ENCODE measurements at places on chromosomes 1 and 21. TPM values are rescaled to one million over a fixed set of nuclear protein-coding genes. Genes with fewer than 3 reads are reported as not detected.
A peak's percentile ranks its signal among the peaks of the same experiment; 100 is the strongest.

DNA sequence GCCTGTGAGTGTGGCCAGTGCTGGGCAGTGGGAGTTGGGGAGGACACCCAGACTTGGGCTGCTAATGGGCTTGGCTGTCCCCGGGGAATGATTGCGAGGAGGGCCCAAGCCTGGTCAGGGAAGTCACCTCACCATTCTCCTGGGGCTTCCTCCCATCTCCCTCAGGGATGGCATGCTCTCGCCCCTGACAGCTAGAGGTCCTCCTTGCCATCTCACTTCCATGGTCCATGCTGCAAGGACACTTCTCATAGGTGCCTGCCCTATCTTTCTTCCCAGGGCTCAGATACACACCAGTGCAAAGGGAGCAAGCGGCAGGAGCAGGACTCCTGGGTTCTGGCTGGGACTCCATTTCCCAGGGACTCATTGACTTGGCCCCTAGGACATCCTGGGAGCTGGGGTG lies 4.1 kb downstream of the NTRK1 start:
- no peak for DNase-seq

GRCh38 chr1:1141244-1141910 lies 25.5 kb upstream of the C1orf159 start:
- DNase-seq: no peak

Gene C1orf116
- 31.0 TPM for total RNA-seq

Gene HRNR
- total RNA-seq: not detected

- DNase-seq: no peak
Observed at GRCh38 chr1:232223183-232223708, 406.7 kb downstream of the SIPA1L2 start.

DNA sequence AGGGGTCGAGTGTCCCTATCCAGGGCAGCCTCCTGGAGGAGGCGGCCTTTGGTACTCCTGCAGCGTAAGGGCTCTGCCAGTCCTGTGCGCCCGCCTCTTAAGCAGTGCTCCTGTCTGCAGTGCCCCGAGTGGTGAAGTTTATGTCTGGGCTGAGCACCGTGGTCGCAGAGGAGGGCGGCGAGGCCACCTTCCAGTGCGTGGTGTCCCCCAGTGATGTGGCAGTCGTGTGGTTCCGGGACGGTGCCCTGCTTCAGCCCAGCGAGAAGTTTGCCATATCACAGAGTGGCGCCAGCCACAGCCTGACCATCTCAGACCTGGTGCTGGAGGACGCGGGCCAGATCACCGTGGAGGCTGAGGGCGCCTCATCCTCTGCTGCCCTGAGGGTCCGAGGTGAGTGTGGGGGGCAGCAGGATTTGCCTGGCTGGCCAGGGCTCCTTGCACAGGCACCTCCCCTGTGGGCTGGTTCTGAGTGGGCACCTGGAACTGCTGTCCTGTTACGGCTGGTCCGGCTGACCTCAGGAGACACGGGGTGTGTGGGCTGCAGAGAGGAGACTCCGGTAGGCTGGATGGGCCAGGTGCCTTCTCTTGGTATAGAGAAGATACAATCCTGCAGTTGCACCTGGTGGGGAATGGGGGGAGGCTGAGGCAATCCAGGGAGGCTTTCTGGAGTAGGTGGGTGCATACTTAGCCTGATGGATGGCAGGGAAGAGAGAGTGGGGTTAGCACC lies 66.8 kb downstream of the OBSCN start:
- DNase-seq: peak; percentile 46

GRCh38 chr1:59007820-59008598 lies 224.2 kb upstream of the JUN start:
- DNase-seq: no peak

DNA sequence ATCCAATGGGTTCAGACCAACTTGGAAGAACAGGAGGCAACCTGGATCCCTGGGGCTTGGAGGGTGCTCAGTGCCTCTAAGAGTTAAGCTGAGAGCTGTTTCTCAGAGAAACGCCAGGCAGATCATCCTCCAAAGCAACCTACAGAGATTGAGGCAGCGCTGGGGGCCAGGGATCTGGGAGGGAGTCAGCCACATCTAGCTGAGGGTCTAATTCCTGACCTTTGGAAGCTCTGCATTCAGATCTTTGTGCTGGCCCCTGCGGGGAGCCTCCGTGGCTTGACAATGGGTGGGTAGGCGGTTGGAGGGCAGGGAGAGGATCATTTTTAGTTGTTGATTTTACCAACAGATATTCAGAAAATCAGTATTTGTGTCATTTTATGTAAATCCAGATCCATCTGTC lies 79.3 kb downstream of the DDX20 start:
- DNase-seq: no peak

GRCh38 chr1:12600880-12601633 lies 17.0 kb downstream of the DHRS3 start:
- peak; percentile 78 for DNase-seq

Gene KCNK1
- total RNA-seq: 44.8 TPM

DNA sequence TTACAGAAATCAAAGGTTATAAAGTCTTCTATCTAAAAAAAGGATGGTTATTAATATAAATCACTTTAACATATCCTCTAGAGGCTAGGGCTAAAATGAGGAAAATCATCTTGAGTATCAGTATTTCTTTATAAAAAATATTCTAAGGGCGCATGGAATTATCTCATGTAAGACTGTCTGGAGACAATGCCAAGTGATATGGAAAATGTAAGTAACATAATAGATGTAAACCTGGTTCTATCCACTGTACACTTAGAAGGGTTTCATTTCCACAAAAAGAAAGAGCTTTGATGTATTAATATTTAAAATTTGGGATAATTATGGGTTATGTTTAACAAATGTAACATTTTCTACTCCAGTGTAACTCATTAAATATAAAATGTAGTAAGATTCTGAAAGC lies 95.9 kb upstream of the DPH5 start:
- DNase-seq: no peak

- DNase-seq: no peak
Observed at GRCh38 chr1:111446546-111446945, 2.5 kb downstream of the WDR77 start.

Gene TSPAN2
- 6.3 TPM for total RNA-seq

GRCh38 chr1:205631768-205632668 lies at the start of gene ELK4:
TSS of gene ELK4 (minus strand) at chr1:205632011. CDS start at chr1:205623882, 8,129 bp downstream.
- peak; percentile 99 for DNase-seq

Gene KIAA1614
- total RNA-seq: 2.0 TPM

- DNase-seq: peak; percentile 3
Observed at GRCh38 chr1:248243204-248243603, 12.0 kb downstream of the OR2M4 start.

- no peak for DNase-seq
Observed at GRCh38 chr1:234720709-234721441, 110.9 kb upstream of the IRF2BP2 start.

DNA sequence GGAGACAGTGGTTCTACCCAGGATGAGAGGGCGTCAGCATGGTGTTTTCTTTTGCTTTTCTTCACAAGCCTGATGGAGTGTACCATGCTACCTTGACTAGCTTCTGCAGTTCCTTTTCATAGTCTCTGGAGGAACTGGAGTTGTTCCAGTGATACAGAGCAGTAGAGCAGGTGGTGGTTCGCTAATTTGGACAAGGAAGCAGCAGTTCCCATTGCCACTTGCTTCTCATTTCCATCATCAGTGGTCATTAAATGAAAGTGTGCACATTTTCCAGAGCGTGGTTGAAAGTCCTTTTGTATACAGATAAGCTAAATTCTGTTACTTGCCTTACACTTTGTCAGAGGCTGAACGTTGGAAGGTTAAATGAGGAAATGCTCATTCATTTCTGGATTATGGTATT lies 182.3 kb downstream of the C1orf21 start:
- no peak for DNase-seq
